Cerebellar nuclear complex (tissue), 1 donor: ENCODE measurements at places on chromosomes 3 and 15.

DNA sequence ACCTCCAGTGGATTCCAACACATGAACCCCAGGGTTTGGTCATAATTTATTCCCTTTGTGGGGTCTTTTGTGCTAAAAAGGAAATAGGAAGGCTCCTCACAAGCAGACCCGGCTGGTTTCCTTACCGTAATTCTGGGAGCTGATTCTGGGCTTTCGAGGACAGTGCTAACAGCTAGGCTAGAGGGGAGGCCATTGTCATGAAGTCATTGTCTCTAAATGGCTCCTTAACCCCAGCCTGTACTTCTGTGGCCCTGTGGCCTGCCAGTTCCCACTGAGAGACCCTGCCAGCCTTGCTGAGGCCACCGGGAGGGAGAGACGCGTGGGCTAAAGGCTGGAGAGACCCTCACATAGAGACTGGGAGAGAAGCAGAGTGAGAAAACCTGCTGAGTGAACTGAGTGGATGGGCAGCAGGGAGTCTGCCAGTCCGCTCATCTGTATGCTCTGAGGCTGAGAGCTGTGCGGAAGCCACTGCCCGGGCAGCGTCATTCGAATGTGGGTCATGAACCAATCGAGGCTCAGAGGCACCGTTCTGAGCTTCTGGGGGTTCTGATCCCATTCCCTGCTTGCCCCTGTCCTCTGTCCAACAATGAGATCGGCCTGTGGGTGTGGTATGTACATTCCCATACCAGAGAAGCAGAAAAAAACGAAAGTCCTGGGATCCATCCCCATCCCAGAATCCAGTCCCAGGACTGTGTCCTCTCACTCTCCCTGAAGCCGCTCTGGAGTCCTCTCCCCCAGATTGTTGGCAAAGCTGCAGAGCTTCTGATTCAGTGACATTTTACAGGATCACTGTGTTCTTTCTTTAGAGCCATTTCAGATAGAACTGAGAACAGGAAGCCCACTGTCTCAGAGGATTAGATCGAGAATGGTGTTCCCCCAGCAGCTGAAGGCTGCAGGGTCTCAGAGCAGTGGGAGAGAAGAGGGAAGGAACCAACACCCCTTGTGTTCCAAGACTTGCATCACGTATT is 21.3 kb upstream of the DGKG start:
- no peak for DNase-seq

GRCh38 chr15:88913017-88913849 is at the start of gene MFGE8:
MFGE8 (minus strand) TSS chr15:88913379; CDS start chr15:88913319, 60 bp downstream.
- no peak for DNase-seq

DNA sequence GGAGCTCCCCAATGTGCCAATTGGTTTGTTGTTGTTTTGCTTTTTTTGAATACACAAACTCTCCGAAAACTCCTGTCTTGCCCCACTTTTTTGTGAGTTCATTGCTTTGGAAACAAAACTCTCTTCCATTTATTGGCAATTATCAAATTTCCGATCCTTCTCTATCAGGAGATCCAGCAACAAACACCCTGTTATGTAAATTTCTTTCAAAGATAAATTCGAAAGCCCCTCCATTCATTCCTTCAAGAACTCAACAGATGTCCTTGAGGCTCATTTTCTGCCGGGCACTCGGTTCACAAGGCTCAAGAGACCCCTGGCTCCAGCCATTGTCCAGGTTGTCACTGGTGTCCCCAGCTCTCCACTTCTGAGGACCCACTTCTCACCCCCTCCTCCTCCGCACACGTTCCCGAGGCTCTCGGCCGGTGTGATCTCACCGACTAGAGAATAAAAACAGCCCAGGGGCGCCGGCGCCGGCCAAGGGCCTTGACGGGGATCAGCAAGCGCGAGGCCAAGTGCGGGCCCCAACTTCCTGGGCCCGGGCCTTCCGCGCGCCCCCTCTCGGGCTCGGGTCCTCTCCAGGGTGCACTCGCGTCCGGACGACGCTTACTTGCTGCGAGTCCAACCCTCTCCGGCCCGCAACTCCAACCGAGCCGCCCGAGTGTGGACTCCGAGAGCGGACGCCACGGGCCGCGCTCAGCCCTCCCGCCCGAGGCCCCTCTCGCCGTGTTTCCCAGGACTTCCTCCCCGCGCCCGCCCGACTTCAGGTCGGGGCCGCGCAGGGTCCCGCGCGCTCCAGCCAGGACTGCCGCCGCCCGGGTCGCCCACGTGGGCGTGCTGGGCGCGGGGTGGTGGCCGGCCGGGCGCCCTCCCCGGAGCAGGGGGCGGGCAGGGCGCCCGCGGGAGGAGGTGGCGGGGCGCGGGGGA is 533 bp upstream of the SMAD3 start:
- DNase-seq: no peak

- no peak for DNase-seq
Observed at GRCh38 chr3:184907681-184908649, 96.0 kb downstream of the VPS8 start.

DNA sequence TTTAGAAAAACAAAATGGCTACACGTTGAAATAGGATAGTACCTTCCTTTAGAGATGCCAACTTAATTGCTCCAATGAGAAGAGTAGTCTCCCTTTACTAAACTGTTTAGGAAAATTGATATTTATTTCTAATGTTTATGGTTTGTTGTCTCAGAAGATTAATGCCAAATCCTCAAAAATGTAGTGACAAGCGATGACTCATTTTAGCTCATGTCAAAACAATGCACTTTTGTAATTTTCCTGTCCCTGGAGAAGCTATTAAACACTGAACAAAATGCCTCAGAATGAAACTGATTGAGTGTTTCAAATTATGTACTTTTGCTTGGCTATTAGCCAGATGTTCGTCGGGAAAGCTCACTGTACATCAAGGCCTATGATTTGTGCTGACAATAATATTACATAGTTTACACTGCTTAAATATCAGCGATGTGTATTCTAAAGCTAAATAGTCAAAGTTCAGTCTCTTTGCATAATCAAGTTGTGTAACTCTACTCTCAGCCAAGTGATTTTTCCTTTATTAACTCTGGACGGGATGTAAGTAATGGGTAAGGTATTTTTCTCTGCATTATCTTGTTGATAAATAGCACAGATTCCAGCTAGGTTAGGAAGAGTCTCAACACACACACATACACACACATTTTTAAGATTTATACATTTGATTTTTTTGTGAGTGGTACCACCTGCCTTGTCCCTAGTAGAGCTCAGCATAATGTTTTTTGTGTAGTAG is 83.7 kb downstream of the CMSS1 start:
- DNase-seq: no peak
